ENCODE measurements at places on chromosomes 4 and X. TPM values are rescaled to one million over a fixed set of nuclear protein-coding genes. Genes with fewer than 3 reads are reported as not detected.

The GPR82 gene
- not detected for total RNA-seq

- no peak for DNase-seq
These were observed 155.7 kb upstream of the JADE1 start for GRCh38 chr4:128653527-128654444.

DNA sequence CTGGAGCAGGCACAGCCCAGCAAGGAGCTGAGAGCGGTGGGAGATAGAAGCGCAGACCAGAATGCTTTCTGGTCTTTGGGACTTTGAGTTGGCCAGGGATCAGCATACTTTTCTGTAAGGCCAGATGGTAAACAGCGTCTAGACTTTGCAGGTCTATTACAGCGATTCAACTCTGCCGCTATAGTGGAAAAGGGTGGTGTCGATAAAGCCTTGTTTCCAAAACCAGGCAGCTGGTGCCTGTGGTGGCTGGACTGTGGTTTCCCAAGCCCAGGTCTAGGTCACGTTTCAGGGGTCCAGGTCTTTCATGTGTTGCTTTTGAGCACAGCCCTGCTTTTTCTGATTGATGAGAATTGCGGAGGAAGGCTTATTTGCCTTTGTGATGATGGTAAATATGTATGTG is 40.1 kb downstream of the HTT-AS start:
- DNase-seq = no peak

DNA sequence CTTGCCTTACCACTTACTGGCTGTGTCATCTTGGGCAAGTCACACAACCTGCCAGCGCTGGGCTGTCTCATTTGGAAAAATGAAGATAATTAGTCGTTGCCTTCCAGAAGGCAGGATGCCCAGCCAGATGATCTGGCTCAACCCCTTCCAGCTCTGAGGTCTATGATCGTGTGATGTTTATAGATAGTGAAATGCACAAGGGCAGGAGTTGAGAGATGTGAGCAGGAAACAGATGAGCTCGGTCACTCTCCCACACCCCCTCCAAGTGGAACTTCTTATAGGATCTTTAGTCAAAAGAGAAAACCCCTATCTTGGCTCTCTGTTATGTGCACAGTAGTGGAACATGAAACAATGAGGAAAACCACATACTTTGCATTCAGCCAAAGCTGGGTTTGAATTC is 336.8 kb upstream of the PPARGC1A start:
- DNase-seq = no peak

The HTN1 gene
- not detected for total RNA-seq

DNA sequence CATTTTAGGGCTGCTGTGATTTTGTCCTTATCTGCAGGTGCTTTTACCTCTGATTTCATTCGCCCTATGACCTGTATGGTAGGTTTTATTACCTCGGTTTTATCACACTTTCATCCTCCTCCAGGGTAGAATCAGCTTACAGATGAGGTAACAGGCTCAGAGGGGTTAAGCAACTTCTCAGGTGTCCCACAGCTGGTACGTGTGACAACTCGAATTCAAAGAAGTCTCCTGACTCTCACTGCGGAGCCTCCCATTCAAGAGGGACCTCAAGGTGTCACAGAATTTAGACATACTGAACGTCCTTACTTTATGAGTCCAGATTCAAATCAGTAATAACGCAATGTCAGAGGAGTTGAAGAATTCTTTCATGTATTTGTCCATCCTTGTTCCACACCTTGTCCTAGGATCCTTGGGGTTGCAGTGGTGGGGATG is 12.5 kb upstream of the KIAA0232 start:
- DNase-seq = no peak

- DNase-seq = no peak
These were observed 22.5 kb upstream of the JAKMIP1 start for GRCh38 chr4:6222761-6223292.

- no peak for DNase-seq
These were observed 313.0 kb downstream of the ARHGAP10 start for GRCh38 chr4:148044912-148045352.

Measured in HFFc6 (cell line).